ENCODE measurements at places on chromosomes 6 and 20. TPM values are rescaled to one million over a fixed set of nuclear protein-coding genes. Genes with fewer than 3 reads are reported as not detected.

Gene C20orf202
- 0.91 TPM for polyA plus RNA-seq

Gene AIF1
- polyA plus RNA-seq = 1.4 TPM

DNA sequence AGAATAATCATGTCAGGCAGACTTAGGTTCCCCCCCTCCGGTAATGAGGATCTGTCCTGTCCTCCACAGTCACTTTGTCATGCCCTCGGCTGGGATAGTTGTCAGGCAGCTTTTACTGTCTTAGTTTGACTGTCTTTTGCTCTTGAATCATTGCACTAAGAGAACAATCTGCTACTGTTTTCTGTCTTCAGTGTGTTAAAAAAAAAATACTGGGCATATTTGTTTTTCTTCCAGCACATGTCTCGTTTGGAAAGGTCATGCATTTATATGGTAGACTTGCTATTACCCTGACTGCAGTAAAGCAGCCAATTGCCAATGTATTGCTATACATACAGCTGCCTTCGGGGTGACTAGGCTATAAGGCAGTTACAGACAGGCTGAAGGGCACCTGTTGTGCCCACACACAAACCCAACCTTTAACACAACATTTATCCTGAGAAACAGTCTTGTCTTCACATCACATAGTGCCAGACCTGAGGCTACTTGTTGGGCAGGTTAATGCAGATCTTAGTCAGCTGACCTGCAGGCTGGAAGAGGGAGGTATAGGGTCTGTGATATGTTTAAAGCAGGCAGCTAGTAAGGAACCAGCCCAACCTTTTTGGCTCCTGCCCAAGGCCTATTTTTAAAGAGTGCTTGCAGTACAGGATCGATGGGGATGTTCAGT is 26.7 kb downstream of the ARFGEF3 start:
- DNase-seq = no peak

DNA sequence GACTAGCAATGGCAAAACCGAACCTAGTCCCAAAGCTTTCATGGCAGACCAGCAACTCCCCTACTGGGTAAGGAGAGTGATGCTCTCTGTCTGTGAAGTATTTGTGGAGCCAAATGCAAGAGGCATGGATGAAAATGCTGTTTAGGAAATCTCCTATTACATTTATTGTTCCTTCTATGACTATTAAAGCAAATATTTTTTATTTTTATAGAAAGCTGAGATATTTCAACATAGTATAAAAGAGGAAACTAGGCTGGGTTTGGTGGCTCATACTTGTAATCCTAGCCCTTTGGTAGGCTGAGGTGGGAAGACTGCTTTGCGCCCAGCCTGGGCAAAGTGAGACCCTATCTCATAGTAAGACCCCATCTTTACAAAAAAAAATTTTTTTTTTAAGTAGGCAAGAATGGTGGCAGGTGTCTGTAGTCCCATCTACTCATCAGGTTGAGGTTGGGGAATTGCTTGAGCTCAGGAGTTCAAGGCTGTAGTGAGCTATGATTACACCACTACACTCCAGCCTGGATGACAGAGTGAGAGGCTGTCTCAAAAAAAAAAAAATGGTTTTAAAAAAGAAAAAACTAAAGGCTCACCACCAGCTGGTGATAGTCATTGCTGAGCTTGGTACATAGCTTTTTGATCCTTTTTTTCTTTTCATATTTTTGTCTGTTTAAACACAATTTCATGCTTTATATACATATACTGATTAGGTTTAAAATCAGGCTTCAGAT is 11.3 kb downstream of the KDM1B start:
- DNase-seq = no peak

DNA sequence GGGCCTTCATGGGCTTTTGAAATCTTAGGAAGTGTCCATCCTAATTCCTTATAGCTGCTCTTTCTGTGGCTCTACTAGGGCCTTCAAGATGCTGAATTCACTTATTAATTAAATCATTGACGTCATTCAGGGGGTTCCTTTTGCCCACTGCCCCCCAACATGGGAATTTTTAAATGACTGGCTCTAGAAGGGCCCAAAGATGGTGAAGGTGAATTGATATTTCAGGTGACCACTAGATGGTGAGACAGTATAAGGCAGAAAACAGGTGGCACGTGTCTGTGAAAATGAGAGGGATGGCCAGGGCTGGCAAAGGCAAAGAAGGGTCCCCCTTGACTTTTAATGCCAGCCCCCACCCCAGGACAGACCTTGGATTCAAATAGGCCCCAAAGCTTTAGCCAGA is 11.8 kb downstream of the GNAS start:
- no peak for DNase-seq

GRCh38 chr6:71908162-71908765 is 21.9 kb downstream of the RIMS1 start:
- DNase-seq = no peak

- no peak for DNase-seq
Measured at GRCh38 chr6:92495242-92495641, 924.1 kb downstream of the EPHA7 start.

- DNase-seq = no peak
Measured at GRCh38 chr6:52639493-52639892, 31.4 kb upstream of the TMEM14A start.
